GM20000 (cell line): ENCODE measurements at places on chromosomes 3 and 15.

GRCh38 chr15:42691308-42691707, 45.6 kb downstream of the CDAN1 start:
- DNase-seq = no peak

- no peak for DNase-seq
Observed at GRCh38 chr3:172557515-172558220, 34.4 kb upstream of the TNFSF10 start.

DNA sequence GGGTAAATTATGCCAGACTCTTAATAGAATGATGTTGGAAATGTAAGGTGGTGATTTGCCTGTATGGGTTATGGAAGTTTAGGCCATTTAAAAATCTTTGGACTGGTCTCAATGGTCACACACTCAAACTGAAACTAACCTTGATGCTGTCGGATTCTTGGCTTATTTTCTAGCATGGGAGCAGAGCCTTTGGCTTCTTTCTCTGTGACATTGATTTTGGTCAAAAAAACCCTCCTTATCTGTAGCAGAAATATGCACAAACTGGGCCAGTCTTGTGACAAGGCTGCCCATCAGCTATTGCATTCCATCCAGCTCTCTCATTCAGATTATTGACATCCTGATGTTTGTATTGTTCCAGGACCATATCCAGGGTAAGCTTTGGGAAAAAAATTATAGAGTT, 35.9 kb downstream of the ARPP21 start:
- DNase-seq = no peak

GRCh38 chr3:138461896-138462295, 27.5 kb downstream of the ESYT3 start:
- no peak for DNase-seq

DNA sequence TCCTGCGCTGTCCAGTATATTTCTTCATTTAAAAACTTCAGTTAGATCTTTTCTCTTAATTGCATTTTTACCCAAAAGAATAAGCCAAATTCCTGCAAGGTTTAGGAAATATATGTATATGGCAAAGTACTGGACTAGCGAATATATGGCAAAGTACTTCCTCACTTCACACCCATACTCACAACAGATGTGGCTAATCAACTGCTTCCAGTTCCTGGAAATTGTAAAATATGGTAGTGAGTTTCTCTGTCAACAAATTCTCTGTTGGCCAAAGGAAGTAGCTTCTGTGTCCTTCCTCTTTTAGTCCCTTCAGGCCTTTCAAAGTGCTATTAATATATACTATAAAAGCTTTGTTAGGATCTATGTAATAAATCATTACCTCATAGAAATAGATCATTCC, 22.0 kb downstream of the GPR15 start:
- no peak for DNase-seq

DNA sequence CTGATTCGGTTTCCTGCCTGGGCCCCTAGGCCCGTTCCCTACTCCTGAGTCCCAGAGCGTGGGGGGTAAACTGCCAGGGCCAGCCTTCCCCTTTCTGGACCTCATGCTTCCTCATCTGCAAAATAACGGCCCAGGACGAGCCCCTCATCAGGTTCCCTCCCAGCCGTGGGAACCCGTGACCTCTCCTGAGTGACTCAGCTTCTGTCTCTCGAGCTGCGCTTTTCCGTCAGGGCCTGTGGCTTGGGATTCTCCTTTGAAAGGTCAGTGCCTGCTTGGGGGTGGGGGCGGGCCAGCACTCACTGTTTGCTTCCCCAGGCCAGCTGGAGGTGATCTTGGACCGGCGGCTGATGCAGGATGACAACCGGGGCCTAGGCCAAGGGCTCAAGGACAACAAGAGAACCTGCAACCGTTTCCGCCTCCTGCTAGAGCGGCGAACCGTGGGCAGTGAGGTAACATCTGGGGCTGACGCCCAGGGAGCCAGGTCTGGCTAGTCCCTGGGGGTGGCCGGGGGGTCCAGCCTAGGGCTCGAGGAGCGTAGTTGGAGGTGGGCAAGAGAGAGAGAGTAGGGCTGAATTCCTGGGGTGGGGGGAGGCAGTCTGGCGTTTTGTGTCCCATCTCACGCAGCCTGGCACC, 12.8 kb downstream of the MAN2A2 start:
- DNase-seq = no peak

DNA sequence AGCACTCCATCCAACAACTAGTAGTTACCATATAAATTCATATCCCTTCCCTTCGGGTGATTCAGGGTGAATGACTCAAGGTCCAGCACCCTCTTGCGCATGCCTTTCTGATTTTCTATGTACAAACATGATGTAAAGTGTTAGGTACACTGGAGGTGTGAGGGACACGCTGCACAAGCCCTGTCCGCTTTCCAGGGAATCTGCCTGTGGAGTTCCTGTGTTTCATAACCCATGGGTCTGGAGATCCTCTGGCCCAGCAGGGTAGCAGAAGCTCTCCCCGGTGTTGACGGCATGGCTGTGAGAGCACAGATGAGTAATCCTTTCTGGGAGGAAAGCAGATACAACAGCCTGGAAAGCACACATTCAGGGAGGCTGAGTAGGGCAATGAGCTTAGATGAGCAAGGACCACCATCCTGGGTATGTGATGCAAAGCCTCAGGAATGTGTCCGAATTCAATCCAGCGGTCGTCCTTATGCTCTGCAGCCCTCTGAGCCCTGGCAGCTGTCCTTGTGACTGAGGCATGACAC, 142.9 kb upstream of the TP63 start:
- no peak for DNase-seq
